ENCODE measurements at places on chromosomes 13 and 19.

DNA sequence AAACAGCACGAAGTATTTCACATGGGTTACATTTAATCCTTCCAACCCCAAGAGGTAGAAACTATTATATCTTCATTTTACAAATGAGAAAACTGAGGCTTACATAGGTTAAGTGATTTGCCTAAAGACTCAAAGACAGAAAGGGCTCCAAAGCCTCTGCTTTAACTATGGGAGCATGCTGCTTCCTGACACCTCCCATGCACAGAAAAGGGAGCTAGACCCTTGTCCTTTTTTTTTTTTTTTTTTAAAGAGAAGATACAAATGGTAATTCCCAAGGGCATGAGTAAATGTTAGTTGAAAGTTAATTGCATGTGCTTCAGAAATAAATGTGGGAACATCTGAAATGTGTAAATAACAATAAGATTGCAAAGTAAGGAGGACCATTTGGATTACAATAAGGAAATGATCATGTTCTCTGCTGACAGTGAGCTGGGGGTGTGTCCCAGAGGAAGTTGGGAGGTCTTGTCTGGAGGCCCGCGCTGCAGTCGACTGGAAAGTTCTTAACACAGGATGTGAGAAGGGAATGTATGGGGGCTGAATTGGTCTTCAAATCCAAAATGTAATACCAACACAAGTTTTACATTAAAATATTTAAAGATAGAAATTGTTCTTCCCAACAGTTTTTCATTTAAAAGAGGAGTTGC lies 500.3 kb downstream of the KLF12 start:
- no peak for DNase-seq

DNA sequence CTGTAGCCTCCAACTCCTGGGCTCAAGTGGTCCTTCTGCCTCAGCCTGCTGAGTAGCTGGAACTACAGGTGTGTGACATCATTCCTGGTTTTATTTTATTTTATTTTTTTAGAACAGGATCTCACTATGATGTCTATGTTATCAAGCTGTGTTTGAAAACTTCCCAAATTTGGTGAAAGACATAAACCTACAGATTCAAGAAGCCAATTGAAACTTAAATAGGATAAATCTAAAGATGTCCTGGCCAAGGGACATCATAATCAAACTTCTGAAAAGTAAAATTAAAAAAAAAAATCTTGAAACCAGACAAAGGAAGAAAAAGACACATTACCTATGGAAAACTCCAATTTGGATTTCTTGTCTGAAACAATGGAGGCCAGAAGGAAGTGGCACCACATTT lies 23.1 kb upstream of the PDX1 start:
- DNase-seq: no peak

GRCh38 chr19:22600690-22601648 lies 33.2 kb upstream of the ZNF492 start:
- DNase-seq: no peak

DNA sequence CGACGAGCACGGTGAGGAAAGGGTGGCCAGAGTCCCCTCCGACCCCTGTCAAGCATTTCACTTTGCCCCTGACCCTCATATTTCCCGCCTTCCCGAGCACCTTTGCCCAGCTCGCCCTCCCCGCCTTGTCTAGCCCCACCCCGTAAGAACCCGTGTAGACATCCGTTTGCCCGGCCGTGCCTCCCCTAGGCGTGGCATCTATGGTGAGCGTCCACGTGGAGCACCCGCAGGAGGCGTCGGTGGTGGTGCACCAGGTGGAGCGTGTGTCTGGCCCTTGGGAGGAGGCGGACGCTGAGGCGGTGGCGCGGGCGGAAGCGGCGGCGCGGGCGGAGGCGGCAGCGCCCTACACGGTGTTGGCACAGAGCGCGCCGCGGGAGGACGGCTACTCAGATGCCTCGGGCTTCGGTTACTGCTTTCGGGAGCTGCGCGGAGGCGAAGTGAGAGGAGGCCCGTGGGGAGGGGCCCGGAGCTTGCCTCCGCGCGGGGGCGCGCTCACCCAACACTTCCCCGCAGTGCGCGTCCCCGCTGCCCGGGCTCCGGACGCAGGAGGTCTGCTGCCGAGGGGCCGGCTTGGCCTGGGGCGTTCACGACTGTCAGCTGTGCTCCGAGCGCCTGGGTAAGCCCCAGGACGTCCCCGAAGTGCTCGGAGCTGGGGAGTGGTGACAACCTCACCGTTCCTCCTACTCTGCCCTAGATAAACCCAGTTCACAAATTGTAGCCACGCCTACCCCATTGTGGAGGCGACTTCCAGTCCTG lies 4.2 kb downstream of the LTBP4 start:
- no peak for DNase-seq

- DNase-seq: no peak
Measured at GRCh38 chr13:25406377-25406776, 34.6 kb downstream of the ATP8A2 start.

- DNase-seq: no peak
Measured at GRCh38 chr13:71830323-71830722, 36.7 kb downstream of the DACH1 start.

DNA sequence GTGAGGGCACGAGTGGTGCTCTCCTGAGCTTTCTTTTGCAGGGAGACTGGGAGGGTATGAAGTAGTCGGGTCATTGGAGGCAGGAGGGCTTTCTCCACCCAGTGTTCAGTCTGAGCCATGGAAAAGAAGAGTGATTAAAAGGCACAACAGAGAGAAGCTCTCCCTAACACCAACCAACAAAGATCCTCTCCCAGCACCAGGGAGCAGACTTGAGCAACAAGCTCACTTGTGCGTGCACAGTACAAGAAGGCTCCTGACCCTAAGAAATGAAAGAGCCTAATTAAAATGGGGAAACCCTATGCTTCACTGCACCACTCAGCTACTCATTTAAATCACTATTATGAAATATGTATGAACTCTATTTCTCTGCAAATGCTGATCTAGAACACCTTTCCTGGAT lies 276.3 kb upstream of the SOX21 start:
- no peak for DNase-seq

DNA sequence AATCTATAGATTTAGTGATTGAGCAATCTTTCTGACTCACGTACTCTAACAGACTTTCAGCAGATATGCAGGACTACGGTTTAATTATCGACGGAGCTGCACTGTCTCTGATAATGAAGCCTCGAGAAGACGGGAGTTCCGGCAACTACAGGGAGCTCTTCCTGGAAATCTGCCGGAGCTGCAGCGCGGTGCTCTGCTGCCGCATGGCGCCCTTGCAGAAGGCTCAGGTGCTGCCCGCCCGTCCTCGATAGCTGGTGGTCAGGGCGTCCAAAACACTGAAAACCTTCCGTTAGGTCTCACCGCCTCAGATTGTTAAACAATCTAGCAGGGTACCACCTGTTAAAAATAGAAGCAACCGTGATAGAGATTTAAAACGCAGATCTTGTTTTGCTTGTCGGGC lies 113.2 kb upstream of the MCF2L start:
- no peak for DNase-seq

DNA sequence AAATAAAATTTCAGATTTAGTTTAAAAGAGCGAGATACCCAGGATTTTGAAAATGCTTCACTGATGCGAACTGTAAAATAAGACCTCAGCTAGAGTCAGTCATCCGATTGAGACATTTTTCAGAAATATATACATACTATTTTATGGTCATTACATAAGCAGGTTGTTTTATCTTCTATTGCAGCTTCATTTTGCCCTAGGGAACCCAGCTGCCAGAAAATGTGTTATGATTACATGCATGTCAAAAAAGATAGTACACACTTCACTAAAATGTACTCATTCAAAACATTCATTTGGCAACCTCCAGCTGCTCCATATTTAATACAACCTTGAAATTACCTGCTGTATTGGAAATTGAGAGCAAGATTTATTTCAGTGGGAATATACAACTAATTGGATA lies 483.8 kb upstream of the SLITRK6 start:
- no peak for DNase-seq

DNA sequence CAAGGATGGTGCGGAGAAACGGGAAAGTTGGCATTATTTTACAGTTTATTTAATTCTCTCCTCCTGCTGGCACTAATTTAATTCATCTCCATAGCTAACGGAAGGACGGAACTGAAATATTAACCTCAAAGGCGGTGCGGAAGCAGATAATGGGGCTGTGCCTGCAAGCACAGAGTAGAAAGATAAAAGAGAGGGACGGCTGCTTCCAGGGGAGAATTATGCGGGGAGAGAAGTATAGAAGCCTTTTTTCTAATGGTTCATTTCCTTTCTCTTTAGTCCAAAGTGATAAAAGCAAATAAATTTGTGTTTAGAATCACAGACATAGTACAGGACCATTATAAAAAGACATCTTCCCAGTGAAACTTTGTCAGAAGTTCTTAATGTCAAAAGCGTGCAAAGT lies 34.5 kb upstream of the UQCRFS1 start:
- DNase-seq: no peak

DNA sequence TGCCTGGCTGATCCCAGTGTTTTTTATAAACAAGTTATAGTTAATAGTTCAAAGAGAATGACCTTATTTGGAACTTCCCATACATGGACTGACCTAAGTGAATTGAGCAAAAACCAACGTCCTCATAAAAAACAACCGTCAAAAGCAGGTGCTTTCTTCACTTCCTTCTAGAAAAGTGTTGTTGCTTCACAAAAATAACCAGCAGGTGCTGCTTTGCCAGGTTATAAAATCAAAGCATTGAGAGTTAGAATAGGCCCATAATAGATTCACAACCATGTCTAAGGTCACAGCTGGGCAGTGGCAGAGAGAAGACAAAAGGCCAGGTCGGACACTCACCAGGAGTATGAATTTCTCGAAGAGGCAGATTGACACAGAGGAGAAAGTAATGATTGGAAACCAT lies 9.5 kb downstream of the RUBCNL start:
- no peak for DNase-seq

DNA sequence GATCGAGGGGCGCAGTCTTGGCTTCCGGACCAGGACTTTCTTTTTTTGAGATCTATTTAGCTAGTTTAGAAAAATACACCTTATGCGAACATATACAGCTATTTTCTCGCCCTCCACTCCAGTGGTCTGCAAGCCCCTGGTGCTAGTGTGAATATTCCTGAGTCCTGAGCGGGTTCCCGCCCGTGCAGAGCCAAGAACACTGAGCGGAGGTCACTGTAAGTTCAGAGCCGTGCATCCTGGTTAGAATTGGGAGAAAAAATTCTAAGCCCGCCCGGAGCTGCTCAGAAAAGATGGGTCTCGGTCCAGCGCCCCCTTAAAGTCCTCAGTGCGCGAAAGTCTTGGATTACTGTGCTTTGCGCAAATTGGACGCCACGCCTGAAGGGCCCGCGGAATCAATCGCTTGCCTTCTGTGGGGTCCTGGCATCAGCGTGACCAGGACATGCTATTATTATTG lies 117.7 kb downstream of the KCNRG start:
- DNase-seq: no peak

DNA sequence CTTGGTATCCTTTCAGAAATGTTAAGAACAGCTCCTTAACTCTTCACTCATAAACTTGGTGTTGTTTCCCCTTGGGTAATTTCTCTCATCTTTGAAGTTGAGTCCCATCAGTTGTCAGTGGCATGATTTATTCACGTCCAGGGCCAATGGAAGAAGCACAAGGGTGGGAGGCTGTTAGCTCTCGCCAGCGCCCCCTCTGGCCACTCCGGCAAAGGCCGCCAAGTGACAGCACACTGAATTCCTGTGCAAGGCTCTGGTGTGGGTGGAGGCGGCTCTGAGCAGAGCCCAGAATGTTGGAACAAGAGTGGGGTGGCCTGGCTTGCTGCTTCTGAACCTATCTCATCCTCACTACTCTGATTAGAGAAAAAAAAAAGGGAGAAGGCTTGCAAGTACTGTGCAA lies 13.1 kb upstream of the MEDAG start:
- no peak for DNase-seq

DNA sequence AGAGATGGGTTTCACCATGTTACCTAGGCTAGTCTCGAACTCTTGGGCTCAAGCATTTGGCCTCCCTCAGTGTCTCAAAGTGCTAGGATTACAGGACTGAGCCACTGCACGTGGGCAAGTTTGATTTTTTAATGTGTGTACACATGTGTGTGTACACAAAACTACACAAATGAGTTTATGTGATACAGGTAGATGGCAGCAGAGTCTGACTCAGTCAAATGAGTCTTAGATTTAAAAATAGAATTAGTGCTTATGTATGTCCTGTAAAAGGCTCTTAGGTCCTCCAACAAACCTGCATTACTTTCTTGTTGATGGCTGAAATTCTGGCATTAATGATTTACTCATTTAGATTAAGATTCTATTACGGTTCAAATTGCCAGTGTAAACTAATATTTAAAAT lies 293.7 kb downstream of the PCDH17 start:
- no peak for DNase-seq

DNA sequence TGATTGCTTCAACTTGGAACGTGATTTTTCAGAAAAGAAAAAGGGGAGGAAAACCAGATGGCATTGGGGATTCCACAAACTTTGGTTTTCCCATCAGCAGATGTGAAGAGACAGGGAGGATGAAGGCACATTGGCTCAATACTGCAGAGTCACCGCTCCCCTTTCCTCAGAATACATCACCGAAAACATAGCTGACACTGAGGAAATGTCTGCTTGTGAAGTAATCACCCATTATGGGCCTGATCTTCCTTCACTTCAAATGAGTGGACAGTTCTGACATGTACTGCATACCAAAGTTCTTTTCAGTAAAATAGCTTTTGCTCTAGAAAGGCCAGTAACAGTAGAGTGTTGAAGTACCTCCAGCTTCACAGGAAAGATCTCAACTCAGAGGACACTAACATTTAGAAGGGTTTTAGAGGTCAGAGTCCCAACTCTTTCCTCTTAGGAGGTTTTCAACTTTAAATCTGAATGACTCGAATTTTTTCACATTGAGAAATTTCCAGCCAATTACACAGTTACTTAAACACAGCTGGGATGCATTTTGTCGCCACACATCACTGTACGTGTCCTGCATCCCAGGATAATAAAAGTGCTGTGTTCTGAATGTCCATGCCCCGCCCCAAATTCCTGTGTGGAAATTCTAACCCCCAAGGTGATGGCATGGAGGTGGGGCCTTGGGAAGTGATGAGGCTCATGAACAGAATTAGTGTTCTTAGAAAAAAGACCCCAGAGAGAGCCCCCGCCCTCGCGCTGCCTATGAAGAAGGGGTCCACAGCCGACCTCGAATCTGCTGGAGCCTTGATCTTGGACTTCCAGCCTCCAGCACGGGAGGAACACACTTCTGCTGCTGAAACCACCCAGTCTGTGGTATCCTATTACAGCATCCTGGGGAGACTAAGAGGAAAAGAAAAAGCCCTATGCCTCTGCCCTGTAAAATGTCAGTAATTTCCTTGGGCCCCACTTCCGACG lies 77.7 kb downstream of the COL4A1 start:
- no peak for DNase-seq

GRCh38 chr19:5696196-5697021 lies 6.3 kb downstream of the RPL36 start:
- no peak for DNase-seq

- DNase-seq: no peak
Measured at GRCh38 chr19:40811478-40812341, 12.7 kb downstream of the EGLN2 start.

GRCh38 chr13:110546378-110546777 lies 15.1 kb downstream of the RAB20 start:
- DNase-seq: no peak

DNA sequence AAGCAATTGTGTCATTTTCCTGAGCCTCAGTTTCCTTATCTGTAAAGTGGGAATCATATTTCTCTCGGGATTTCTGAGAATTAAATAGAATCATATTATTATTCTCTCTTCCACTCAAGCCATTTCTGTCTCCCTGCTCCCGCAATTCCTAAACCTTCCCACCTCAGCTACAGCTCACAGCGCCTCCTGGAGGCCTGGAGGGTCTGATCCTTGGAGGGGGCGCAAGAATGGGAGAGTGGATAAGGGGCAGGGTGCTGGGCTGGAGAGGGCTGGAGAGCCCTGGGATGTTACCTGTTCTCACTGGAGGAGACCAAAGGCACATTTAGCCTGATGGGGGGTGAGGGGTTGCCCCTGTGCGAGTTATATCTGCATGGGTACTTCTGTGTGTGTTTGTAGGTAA lies 31.1 kb upstream of the CYP2S1 start:
- DNase-seq: no peak

All from cortex of kidney (tissue), 1 donor.